Urinary bladder (tissue), 4 donors: ENCODE measurements at places on chromosomes 1 and 21. TPM values are rescaled to one million over a fixed set of nuclear protein-coding genes. Genes with fewer than 3 reads are reported as not detected.

- DNase-seq, result peak; percentile 89
Measured at GRCh38 chr1:40373323-40374283, at the start of gene SMAP2. Gene SMAP2, plus strand, starts transcription at chr1:40373727. Its CDS starts 394 bp downstream, at chr1:40374121.

GRCh38 chr1:156689035-156689952 is 12.1 kb upstream of the NES start:
- no peak for DNase-seq

SPRR2G gene
- not detected for total RNA-seq

GRCh38 chr1:154837672-154838171 is 32.4 kb downstream of the KCNN3 start:
- DNase-seq, result no peak

DNA sequence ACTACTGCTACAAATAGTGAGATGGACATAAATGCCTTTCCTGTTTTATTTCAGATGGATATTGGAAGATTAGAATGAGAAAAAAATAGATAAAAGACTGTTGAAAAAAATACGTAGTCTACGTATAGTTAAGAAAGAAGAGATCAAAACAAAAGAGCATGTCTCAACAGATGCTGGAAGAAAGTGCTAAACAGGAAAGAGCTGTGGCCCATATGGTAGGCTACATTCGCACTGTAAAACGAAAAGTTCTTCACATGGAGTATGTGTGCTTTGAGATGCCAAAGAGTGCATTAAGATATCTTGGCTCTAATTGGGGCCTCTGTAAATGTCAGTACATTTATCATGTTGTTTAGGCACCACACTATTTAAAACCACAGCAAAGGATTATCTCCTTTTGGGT is 741.7 kb downstream of the LTN1 start:
- no peak for DNase-seq

NR1I3 gene
- total RNA-seq, result not detected

PCBP3 gene
- total RNA-seq, result 4.3 TPM

ETV3L gene
- not detected for total RNA-seq

DNA sequence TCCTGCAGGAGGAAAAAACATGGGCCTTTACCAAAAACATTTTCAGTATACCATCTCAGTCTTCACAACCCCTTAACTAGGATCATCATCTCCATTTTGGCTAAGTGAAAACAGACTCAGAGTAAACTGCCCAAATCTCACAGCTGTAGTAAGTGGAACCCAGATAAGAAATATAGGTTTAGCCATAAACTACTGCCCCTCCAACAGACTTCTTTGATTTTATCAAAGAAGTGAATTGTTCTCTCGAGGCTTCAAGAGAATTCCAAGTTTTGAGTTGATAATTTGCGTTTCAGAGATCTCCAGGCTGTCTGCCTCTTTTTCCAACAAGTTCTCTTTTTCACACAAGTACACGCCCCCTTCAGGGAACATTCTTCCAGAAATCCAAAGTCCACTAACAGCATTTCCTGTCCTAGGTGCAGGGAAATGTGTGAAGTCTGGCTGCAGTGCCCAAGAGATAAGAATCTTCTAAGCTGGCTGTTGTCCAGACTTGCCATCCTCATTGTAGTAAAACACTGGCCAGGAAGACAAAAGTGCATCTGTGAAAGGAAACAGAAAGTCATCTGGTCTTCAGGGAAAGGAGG is 30.8 kb downstream of the RNF19B start:
- DNase-seq, result peak; percentile 53

UBL4B gene
- not detected for total RNA-seq

GRCh38 chr1:231065510-231066241 is 25.6 kb upstream of the FAM89A start:
- DNase-seq, result no peak

LCE1E gene
- total RNA-seq, result not detected

DNA sequence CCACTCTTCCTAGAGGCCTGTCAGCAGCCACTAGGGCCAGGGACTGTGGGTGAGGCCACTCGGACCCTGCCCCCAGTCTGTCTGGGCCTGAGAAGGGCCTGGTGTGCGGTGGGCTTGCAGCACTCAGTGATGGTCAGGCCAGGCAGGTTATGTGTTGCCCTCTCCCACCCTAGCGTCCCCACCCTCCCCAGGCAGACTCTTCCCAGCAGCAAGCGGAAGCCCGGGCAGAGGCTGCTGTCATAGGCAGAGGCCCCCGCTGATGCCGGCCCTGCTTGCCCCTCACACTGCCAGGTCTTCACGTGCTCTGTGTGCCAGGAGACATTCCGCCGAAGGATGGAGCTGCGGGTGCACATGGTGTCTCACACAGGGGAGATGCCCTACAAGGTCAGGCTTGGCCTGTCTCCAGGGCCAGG is 6.6 kb downstream of the ZBTB48 start:
- no peak for DNase-seq

GRCh38 chr1:230232371-230232771 is 165.3 kb downstream of the GALNT2 start:
- no peak for DNase-seq

- DNase-seq, result no peak
Measured at GRCh38 chr1:229030630-229031029, 240.3 kb upstream of the RAB4A start.

DNA sequence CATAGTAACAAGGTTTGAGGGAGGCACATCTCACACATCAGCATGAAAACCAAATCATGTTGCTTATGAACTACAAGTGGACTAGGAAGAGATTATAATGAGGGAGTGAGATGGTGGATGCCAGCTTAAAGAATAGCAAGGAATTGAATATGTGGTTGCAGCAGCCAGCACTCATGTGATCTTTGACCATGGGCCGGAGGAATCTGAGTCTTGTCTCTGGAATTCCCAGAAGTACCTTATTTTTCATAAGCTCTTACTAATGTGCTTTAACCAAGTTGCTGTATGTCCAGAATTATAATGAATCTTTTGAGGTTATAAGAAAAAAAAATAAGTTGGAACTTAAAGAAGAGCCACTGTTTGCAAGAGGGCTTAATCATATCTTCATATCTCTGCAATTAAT is 97.0 kb downstream of the DISP1 start:
- no peak for DNase-seq

HSD3B1 gene
- total RNA-seq, result not detected

- no peak for DNase-seq
Measured at GRCh38 chr1:244735876-244736561, 83.1 kb downstream of the DESI2 start.

GRCh38 chr1:41013796-41014195 is 7.7 kb downstream of the SLFNL1 start:
- DNase-seq, result no peak

RGS21 gene
- not detected for total RNA-seq

GRCh38 chr21:16597753-16598152 is 868.0 kb downstream of the USP25 start:
- no peak for DNase-seq

DNA sequence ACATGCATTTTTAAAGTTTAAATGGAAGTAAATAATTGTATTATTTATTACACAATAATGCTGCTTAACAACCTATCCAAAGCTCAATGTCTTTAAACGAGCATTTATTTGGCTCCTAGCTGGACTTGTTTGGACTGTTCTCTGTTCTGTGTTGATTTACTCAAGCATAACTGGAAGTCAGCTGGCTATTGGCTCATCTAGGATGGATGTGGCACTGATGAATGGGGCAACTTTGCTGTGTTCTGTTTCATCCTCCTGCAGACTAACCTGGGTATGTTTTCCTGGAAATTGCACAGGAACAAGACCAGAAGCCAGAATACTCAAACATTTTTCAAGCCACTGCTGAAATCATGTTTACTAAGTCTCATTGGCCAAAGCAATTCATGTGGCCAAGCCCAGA is 70.8 kb upstream of the HSD17B7 start:
- no peak for DNase-seq

CD1E gene
- 0.69 TPM for total RNA-seq

GRCh38 chr1:166951050-166951449 is 24.3 kb downstream of the ILDR2 start:
- no peak for DNase-seq

- no peak for DNase-seq
Measured at GRCh38 chr21:42844411-42845113, 34.8 kb downstream of the WDR4 start.

- DNase-seq, result no peak
Measured at GRCh38 chr1:211037095-211037494, 96.9 kb downstream of the KCNH1 start.

GRCh38 chr1:209774592-209774991 is 9.8 kb downstream of the C1orf74 start:
- DNase-seq, result no peak

GRCh38 chr1:156122519-156123355 is 8.2 kb downstream of the LMNA start:
- DNase-seq, result no peak

DNA sequence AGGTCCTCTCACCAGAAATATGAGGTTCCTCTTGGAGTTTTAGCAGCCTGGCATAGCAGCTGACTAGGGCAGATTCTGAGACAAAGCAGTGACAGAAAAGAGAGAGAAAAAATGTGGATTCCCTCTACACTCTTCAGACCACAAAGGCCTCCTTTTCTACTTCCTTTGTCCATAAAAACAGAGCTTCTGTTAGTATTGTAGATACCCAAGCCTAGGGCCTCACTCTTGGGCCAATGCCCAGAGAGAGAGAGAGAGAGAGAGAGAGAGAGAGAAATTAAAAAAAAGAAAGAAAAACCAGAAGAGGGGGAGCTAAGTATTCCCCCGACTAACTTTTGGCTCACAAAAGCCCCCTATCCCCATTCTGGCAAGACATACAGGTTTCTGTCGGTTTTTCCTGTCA is 2.4 kb upstream of the ZRANB2 start:
- DNase-seq, result no peak

EIF4G3 gene
- total RNA-seq, result 65.7 TPM

AADACL4 gene
- 0.37 TPM for total RNA-seq

DNA sequence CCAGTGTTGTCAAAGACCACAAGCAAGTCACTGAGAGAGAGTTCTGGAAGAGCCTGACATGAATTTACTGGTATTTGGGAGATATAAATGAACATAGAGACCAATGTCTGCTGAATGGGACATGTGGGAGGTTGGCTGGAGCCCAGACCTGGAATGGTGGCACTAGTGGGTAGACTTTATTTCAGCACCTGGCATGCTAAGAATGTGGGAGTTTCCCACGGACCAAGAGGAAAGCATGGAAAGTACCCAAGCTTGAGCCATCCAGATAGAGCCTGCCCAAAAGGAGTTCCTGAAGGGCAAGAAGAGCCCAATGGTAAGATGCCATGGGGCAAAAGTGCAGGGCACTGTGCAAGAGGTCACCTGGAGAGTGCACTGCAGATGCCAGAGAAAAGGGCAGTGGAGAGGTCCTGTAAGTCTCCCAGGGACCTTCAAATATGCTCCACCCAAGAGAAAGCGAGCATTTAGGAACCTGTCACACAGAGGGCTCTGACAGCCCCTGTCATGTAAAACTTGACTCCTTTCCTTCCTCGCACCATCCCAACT is 8.1 kb upstream of the ZNF687 start:
- DNase-seq, result no peak

C1orf174 gene
- 24.5 TPM for total RNA-seq

DNA sequence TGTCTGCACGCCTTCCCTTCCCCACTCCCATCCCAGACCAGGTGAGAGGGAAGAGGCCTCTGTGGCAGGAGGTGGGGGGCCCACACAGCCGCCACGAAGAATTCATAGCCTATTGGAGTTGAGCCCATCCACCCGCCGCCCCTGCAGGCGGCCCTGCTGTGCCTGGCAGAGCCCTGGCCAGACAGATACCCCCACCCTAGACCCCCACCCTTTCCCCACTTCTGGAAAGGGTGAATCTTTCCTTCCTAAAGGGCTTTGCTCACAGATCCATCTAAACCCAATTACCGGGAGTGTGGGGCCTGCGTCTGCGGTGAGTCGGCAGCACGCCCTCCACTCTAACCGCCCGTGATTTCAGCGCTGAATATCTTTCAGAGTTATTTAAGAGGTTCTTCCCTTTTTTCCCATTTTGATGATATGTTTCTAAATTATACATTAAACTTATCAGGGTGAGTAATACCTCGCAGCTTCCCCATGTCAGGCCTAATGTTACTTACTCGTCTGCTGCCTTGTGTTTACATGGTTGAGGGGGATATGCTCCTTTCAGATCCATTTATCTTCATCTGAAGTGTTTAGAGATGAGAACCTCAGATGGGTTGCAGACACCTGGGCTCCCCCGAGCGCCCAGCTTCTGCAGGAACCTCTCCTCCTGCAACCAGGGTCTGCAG is 183.9 kb upstream of the VAMP3 start:
- DNase-seq, result no peak

GRCh38 chr1:47201179-47201578 is 11.3 kb upstream of the PDZK1IP1 start:
- DNase-seq, result no peak

ACTA1 gene
- 51.9 TPM for total RNA-seq

LRIF1 gene
- total RNA-seq, result 10.6 TPM

SLC25A44 gene
- total RNA-seq, result 5.7 TPM

GRCh38 chr1:212967801-212968200 is 17.5 kb downstream of the VASH2 start:
- no peak for DNase-seq

MFSD2A gene
- 0.95 TPM for total RNA-seq

VAV3 gene
- total RNA-seq, result 24.2 TPM

- no peak for DNase-seq
Measured at GRCh38 chr21:45996311-45997204, 15.0 kb downstream of the COL6A1 start.

GPR37L1 gene
- total RNA-seq, result 0.05 TPM

GRCh38 chr21:26964170-26964778 is 2.6 kb downstream of the ADAMTS5 start:
- DNase-seq, result no peak

DNA sequence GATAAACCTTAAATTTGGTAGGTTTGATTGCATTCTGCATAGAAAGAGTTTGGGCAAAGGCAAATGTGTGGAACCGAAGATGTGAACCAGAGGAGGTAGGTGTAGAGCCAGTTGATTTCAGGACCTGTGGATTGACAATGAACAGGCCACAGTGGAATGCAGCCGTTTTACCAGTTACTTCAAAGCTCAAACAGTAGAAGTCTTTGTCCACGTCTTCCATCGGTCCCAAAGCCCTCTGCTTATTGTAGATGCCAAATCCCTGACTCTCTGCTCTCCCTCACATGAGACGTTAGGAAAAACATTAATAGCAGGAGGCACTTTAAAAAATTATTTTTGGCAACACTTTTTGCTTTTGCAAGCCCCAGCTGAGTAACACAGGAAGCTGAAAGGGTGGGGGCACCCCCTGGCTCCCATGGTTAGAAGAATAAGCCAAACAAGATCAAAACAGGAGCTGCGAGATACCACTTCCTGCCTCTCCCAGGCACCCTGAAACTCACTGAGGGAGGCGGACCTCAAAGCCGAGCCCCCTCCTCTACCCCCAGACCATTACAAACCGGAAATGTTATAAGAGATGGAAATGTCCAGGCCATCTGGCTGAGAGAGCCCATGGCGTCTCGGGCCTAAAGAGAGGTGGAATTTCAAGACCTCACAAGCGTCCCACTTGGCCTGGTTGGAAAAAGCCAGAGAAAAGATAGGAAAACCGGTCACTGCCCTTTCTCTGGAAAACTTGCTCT is 13.5 kb downstream of the TRAF3IP3 start:
- no peak for DNase-seq
